Adrenal gland (tissue), 19 donors: ENCODE measurements at places on chromosomes 4 and X. TPM values are rescaled to one million over a fixed set of nuclear protein-coding genes. Genes with fewer than 3 reads are reported as not detected.

The PABPC1L2B gene
- 0.11 TPM for total RNA-seq

GRCh38 chr4:108270466-108271450, 102.0 kb upstream of the LEF1 start:
- DNase-seq = no peak

DNA sequence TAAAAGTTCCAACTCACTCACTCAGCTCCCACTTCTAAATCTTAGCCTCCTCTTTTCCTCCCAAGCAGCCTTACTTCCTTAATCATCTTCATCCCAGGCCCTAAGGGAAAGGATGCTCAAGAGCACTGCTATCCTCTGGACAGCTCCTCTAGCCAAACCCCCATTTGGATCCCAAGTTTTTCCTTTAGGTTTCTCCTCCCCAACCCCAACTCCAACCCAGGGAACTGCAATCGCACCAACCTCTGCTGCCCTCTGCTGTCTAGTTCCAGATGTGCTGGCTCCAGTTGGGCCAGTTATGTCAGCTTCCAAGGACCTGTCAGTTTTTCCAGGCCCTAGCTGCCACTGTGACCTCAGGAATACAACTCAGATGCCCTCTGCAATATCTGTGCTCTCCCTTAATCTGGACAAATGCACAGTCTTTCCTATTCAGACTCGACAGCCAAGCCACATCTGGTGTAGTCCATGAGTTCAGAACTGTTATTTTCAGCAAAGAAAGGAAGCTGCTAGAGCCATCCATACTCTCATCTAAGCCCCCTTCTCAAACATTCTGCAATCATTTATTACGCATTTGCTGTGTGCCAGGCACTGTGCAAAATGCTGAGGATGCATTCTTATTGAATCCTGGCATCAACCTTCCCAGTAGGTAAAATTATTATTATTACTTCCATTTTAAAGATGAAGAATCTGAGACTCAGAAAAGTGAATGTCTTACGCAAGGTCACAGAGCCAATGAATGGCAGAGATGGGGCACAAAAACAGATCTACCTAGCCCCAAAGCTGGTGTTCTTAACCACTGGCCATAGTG, 12.3 kb upstream of the XPNPEP2 start:
- peak; percentile 70 for DNase-seq

GRCh38 chrX:71095981-71096759, 519 bp downstream of the FOXO4 start:
- DNase-seq = no peak

- DNase-seq = peak; percentile 46
Measured at GRCh38 chr4:128812442-128813235, 3.1 kb downstream of the JADE1 start.
